HEK293T (cell line): ENCODE measurements at places on chromosomes 5 and 9.

GRCh38 chr5:131305138-131305689 lies 41.4 kb downstream of the CDC42SE2 start:
- no peak for DNase-seq

- no peak for DNase-seq
These were observed 846 bp upstream of the NSG2 start for GRCh38 chr5:174044466-174045254.

DNA sequence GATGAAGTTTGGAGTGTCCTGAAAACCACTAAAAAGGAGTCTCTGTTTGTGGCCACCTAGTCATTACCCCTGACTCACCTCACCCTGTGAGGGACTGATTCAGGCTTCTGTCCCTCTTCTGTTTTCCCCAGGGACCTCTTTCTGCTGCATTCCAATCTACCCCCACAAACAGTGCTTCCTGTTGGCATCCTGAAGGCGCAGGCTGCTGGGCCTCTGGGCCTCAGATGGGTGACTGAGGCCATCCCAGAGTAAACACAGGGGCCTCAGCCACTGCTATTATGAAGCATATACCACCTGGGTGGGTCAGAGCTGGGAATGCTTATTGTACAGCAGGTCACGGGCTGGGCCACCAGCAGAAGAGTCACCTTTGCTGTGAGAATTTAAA lies 20.0 kb downstream of the MORN5 start:
- DNase-seq = no peak

DNA sequence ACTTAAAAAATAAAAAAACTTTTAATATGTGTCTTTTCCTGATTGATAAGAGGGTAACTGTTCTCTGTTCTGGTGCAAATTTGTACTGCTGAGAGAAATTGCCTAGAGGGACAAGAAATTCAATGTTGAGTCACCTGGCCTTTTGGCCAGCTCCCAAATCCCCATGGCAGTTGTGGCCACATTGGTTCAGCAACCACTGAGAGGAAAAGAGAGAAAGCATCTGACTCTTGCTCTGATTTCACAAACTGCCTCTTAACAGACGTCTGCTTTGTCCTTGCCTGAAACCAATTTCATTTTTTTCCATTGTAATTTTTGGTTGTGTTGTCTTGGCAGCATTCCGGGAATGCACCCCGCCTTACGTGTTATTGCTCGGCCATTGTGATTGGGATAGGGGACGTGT lies 42.4 kb downstream of the NTRK2 start:
- no peak for DNase-seq

GRCh38 chr5:32475334-32476097 lies 31.0 kb upstream of the ZFR start:
- no peak for DNase-seq

GRCh38 chr5:151383011-151383410 lies 35.7 kb upstream of the SLC36A2 start:
- no peak for DNase-seq

DNA sequence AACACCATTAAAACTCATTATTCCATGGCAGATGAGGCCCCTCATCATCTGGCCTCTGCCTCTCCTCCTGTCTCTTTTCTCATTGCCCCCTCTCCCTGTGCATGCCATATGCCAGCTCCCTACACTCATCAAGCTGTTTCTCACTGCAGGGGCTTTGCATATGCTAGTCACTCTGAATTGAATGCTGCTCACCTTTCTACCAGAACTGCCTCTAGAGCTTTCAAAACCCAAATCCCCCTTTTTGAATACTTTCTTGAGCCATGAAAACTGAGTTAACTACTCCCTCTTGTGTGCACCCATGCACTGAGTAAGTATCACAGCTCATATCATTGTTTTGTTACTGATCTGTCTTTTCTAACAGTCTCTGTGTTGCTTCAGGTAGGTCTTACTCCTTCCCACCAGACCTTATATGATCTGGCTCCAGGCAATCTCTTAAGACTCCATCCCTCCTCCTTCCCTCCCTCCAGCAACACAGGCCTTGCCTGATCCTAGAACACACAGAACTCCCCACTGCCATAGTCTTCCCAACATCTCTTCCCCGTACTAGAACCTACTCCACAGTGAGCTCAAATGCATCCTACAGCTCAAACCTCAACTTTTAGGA lies 60.5 kb downstream of the ASTN2 start:
- DNase-seq = no peak

DNA sequence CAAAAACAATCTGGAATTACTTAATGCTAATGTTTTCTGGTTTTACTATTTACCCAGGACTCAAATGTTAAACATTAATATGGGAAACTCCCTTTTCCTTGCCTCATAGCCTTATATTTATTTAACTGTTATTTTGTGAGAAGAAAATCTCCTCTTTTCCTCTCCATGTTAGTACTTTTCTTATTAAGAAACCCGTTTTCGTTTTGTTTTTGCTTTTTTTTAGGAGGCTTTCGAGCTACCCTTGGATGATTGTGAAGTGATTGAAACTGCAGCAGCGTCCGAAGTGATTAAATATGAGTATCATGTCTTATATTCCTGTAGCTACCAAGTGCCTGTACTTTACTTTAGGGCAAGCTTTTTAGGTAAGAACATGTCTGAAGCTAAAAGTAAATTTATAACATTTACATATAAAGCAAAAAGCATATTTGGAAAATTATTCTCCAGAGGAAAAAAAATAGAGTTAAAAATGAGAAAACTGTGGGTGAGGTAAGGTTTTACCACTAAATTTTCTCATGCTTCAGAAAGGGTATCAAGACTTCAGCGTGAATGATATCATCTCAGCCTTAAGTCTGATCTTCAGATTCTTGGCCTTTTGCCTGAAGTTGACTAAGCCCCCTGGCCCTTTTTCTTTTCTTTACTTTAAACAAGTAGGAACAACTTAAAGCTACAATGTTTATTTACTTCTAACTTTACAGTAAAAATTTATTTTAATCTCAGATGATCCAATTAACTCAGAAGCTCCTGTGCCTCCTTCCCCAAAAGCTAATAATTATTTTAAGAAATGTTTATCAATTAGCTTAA lies 113.8 kb downstream of the RPS23 start:
- no peak for DNase-seq

DNA sequence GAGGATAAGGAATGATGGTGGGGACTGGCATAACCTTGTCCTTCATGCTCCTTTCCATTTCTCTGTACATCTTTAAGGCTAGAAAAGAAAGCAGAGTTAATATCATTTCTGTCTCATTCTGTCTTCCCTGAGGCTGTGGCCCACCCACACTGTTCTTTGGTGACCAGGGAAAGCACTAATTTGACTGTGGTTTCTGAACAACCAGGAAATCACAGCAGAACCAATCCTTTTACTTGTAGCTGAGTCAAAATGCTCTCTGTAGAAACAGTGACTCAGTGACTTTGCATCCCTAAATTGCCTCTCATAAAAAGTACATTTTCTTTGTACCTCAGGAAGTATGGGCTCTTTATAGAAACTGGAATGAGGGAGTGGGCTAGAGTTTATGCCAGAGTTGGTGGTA lies 28.1 kb downstream of the IL33 start:
- DNase-seq = no peak

- no peak for DNase-seq
These were observed 18.4 kb upstream of the IL17B start for GRCh38 chr5:149397530-149397929.

GRCh38 chr5:145246961-145247744 lies 588.0 kb downstream of the PRELID2 start:
- DNase-seq = no peak

- DNase-seq = no peak
These were observed 23.5 kb downstream of the C7 start for GRCh38 chr5:40932766-40933165.

GRCh38 chr5:17511775-17512325 lies 6.3 kb upstream of the TAF11L3 start:
- no peak for DNase-seq

GRCh38 chr5:98898743-98899142 lies 30.1 kb downstream of the CHD1 start:
- DNase-seq = no peak

DNA sequence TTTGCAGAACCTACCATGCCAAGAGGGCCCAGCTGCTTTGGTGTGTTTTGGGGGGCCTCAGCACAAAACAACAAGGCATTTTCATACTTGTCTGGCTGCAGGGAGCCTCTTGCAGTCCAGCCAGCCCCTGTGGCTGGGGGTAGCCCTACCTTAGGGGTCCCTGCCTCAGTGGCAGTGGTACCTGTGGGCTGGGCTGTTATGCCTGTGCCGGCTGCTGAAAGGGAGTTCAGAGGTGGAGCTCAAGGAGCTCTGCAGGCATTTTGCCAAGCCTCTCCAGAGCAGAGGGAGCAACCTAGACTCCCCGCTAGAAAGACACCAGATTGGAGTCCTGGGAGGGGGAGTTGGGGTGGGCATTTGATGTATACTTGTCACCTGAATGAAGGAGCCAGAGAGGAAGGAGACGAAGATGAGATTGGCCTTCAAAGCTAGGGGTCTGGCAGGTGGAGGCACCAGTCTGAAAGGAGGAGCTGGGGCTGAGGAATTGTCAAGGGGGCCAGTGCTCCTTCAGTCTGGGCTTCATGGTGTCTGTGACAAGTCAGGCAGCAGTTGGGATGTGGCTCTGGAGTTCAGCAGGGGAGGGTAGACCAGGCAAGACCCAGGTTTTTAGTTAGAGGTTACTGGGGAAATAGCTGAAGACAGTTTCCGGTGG lies 1.5 kb downstream of the SHROOM1 start:
- DNase-seq = no peak

- peak; percentile 55 for DNase-seq
These were observed at the start of gene VCAN for GRCh38 chr5:83471405-83472212. Gene VCAN (plus strand): TSS chr5:83471744. CDS start chr5:83483519, 11,775 bp downstream.

GRCh38 chr5:98767581-98767980 lies 5.9 kb upstream of the RGMB start:
- DNase-seq = no peak

- no peak for DNase-seq
These were observed 715.5 kb upstream of the PTPRD start for GRCh38 chr9:11328326-11328725.

- no peak for DNase-seq
These were observed 201.9 kb downstream of the PBX3 start for GRCh38 chr9:125948887-125949596.

DNA sequence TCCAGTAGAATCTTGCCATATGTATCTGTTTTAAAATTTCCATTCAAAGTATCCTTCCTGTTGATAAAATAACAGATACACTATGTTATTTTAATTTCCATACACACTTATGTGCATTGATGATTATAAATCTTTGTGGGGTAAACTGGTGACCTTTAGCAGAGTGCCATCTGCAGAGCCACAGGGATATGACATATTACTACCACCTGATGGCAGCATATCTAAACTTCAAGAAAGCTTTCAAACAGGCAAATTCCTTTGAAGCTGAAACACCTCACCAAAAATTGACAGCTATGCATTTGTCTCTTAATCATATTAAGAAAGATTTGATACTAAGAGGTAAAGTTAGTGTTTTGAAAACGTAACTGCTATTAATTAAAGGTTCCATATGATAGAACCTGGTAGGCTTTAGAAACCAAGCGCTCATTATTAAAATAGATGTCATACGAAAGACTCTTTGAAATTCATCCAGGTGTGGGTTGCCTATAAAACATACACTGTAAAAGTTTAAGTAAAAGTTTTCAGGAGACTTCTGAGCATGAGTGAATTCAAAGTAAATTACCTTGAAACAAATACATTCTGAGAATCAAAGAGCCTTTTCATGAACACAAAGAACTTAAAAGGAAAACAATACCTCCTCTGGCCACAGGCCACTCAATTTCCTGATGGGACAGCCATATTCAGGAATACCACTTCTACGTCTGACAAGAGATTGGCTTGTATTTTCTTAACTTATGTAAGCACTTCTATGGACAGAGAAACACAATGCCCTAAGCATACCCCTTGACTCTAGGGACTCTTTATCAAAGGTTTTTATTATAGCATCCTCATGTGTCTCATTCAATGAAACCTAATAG lies 93.3 kb downstream of the KIAA0825 start:
- DNase-seq = peak; percentile 30

DNA sequence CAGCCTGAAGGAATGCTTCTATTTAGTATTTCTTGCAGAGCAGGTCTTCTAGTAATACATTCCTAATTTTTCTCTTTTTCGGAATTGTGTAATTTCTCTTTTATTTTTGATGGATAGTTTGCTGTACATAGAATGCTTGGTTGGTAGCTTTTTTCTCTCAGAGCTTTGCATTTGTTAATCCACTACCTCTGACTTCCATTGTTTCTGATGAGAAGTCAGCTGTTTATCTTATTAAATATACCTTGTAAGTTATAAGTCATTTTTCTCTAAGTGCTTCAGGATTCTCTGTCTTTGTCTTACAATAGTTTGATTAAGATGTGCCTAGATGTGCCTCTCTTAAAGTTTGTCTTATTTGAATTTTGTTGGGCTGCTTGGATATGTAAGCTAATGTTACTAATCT lies 101.9 kb downstream of the HTR1A start:
- DNase-seq = no peak
